ENCODE measurements at places on chromosomes 3 and 15.

DNA sequence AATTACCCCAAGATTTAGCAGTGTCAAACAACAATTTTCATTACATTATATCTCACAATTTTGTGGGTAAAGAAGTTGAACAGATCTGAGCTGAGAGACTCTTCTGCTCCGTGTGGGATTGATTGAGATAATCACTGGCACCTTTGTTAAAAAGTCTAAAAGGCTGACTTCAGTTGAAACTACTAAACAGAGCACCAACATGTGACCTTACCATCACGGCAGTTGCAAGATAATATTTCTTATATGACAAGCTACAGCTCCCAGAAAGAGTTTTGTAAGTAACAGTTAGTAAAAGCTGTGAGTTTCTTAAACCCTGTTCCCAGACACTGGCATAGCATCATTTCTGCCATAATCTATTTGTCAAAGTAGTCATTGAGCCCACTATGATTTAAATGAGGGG is 25.0 kb downstream of the CGGBP1 start:
- no peak for DNase-seq

- no peak for DNase-seq
Measured at GRCh38 chr15:85743392-85744055, 51.2 kb downstream of the KLHL25 start.

DNA sequence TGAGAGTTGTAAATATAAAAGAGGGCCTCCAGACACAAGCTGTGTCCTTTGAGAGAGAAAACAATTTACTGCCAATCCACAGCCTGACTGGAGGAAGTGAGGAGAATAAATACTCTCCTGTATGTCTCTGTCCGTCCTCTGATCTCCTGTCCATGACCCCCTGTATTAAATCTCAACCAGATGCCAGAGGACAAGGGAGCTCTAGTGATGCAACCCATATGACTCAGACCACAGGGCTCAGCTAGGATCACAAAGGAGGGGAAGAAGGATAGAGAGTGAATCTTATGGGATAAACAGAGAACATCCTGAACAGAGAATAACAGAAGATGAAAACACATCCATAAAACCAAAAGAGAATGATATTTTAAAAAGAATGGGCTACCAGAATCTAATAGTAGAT is 482.6 kb downstream of the PLOD2 start:
- no peak for DNase-seq

DNA sequence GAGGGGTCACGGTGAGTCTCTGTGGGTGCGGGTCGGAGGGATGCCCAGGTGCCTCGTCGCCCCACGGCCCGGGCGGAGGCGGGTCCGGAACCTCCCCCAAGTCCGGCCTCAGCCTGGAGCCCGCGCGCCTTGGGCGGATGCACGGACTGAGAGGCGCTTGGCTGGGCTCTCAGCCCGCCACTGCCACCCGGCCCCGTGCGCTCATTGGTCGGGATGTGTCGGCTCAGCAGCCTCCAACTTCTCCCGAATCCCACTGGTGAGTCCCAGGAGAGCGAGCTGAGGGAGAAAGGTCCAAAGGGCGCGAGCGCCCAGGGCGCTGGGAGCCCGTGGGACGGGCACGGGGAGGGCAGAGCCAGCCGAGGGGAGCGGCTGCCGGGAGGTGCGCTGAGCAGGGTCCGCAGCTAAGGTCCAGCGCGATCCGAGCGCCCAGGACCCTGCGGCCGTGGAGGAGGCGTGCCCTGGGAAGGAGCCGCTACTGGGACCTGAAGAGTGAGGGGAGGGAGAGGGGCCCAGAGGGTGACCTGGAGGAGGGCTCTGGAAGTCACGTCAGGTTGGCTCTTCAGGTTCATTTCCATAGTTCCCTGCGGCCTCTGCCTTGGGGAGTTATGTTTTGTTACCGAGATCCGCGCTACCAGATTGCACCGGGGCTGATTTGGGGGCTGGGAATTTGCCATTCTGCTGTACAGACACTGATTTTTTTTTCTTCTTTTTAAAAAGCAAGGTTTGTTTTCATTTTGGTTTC is at the start of gene MME:
Gene MME, plus strand, starts transcription at position 574 of the 742 bp plus-strand sequence. CDS start 3,849 bp downstream, outside the sequence.
- DNase-seq: peak; percentile 80

GRCh38 chr3:37729119-37729518 is 132.6 kb upstream of the CTDSPL start:
- no peak for DNase-seq

DNA sequence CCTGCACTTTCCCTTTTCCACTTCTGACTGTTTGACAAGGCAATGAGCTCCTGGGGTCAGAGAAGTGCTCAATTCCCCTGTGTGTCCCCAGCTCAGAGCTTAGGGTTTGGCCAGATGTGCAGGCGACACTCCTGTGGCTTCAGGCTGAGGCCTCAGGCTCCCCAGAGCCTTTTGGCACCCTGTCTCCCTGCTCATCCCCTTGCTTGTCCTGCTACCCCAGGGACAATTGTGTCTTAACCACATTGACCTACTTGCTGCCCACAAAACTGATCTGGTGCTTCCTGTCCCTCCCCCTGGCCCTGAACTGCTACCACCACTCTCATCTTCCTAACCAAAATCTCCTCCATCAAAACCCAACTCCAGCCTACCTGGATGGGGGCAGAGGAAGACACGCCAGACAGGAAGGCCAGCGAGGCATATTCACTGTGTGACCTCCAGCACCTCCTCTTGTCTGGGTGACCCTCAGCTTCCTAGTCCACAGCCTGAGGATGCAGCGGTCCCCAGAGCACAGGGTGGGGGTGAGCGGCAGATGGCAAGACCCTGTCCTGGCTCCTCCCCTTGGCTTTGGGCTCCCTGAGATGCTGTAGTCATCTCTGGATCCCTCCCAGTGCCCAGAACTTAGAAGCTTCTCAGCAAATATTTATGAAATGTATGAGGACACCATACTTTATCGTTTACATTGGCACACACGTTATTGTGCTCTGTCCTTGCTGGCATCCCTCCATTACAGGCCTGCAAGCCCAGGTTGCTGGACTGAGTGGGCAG is 98.9 kb upstream of the SLC6A6 start:
- no peak for DNase-seq

DNA sequence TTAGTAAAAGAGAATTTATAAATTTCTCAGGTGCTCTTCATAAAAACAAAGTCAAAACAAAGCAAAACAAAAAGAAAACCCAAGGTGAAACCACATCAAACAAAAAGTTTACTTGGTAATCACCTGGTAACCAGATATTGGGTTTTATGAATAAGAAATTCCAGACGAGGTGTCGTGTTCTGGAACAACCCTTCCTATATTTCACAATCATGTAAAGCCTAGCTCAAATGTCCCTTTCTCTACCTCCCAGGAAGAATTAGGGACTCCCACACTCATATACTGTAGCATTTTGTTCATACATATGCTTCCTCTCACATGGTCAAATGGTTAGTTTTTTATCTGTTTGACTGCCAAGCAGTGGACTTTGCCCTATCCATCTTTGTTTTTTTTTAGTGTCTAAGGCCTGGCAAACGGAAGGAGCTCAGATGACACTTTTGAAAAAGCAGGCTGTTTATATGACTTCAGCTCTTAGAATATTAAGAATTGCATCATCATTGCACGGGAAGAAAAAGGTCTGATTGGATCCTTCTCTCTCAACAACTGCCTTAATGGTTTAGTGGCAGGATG is 326.7 kb upstream of the TBL1XR1 start:
- no peak for DNase-seq

GRCh38 chr15:91538782-91539181 is 314.7 kb upstream of the SLCO3A1 start:
- no peak for DNase-seq

DNA sequence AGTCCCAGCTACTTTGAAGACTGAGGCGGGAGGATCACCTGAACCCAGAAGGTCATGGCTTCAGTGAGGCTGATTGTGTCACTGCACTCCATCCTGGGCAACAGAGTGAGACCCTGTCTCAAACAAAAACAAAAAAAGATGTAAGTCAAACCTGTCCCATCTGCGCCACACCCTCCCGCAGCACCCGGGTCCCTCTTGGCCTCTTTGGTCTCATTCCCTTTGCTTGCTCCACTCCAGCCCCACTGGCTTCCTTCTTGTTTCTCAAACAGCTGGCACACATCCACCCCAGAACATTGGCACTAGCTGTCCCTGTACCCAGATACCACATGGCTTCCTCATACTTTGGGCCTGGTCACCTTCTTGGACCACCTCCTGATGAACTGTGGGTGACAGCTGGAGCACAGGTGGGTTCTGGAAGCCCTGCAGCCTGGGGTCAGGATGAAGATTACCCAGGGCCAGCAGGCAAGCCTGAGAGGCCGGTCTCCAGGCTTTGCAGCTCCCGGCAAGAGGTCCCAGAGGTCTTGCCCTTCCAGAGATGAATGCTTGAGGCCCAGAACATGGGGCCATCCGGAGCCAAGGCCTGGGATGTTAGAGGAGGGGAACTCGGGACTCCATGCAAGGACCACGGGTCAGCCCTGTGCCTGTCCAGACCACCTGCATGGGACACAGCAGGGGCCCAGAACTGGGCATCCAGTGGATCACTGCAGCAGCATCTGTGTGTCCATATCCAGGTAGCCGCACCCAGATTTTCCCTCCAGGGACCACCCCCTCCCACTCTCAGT is 10.9 kb upstream of the GATA2 start:
- no peak for DNase-seq

GRCh38 chr3:130465521-130465920 is 51.5 kb upstream of the COL6A6 start:
- DNase-seq: no peak

DNA sequence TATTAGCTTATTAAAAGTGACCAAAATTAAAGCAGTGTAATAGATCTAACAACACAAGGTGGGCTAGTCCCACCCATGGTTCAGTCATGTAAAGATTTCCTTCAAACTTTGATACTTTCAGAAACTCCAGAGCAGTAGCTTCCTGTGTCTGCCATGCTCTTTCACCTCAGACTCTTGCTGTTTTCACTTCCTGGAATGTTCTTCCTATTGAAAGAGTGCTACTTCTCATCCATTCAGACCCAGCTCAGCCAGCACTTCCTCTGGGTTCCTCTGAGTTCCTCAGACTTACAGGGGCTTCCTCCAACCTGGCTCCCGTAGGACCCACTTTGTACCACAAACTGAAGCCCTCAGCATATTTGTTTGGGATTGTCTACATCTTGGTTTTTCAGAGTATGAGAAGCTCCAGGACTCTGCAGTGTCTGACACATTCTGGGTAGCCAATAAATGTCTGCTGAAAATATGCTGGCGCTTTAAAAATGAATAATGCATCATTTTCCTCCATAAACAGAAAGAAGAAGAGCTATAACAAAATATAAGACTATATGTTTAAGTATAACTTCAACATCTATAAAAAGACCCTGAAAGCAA is 18.0 kb downstream of the NCEH1 start:
- no peak for DNase-seq

GRCh38 chr3:48502728-48503168 is 1.2 kb downstream of the SHISA5 start:
- peak; percentile 3 for DNase-seq

DNA sequence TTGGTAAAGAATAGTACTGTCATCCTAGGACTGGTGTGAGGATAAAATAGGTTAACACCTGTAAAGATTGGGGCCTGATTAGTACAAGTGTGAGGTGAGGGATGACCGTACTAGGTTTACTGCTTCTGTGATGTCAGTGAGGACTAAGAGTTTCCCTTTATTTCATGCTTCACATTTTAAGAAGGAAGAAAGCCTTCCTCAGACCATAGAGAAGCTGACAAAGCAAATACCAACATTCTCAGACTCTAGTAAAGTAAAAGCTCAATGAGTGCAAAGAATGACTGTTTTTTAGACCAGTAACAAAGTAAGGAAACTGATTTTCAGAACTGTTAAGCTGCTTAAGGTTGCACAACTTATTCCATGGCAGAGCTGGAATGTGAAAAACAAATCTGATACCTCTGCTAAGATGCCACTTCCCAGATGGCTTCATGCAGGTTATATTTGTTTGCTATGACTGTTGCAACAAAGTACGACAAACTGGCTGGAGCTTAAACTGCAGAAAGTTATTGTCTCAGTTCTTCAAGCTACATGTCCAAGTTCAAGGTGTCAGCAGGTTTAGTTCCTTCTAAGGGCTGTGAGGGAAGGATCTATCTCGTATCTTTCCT is 354.9 kb downstream of the RSL24D1 start:
- no peak for DNase-seq

- DNase-seq: no peak
Measured at GRCh38 chr3:98070840-98071239, 16.1 kb upstream of the OR5AC2 start.

- peak; percentile 58 for DNase-seq
Measured at GRCh38 chr15:62472616-62473299, 307.7 kb upstream of the C2CD4B start.

GRCh38 chr3:138974462-138974861 is 27.4 kb downstream of the FOXL2NB start:
- no peak for DNase-seq

DNA sequence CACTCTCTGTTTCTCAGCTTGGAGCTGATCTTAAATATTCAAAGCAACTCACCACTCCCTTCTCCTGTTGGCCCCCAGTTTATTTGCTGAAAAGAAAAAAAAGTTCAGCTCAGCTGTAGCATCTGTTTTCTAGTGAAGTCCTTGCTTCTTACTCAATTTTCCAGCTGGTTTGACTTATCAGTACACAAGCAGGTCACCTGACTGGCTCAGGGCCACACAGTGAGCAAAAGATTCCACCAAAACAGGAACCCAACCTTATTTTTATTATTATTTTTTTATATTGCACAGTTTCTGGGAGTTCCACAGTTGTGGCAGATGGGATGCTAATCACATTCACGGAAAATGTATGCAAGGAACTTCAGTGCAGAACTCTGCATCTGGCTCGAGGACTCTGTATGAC is 390.7 kb upstream of the RGMA start:
- DNase-seq: no peak

GRCh38 chr15:52021128-52021671 is 2.2 kb downstream of the MAPK6 start:
- DNase-seq: peak; percentile 47

- no peak for DNase-seq
Measured at GRCh38 chr3:197458179-197458707, 97.5 kb downstream of the BDH1 start.

DNA sequence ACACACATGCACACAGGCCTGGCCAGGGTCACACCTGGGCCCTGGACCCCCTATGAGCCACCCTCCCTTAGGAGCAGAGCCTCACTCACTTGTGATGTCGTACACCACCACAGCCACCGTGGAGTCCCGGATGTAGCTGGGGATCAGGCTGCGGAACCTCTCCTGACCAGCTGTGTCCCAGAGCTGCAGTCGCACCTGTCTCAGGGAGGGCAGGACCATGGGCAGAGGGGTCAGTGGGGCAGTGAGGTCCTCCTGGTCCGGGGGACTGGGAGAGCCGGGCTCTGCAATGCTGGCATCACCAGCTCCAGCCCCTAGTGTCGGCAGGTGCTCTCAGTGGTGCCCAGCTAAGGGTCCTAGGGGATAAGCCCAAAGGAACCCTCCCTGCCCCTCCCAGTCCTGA is 35.6 kb downstream of the SRPRB start:
- DNase-seq: no peak

DNA sequence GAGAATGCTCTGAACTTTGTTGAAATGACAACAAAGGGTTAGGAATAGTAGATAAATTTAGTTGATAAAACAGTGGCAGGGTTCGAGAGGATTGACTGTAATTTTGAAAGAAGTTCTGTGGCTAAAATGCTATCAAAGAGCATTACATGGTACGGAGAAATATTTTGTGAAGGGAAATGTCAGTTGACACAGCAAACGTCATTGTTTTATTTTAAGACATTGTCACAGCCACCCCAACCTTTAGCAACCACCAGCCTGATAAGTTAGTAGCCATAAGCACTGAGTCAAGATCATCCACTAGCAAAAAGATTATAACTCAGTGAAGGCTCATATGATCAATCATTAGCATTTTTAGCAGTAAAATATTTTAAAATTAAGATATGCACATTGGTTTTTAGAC is 8.7 kb upstream of the ST3GAL6 start:
- DNase-seq: no peak

- DNase-seq: no peak
Measured at GRCh38 chr3:62562596-62562995, 189.2 kb upstream of the FEZF2 start.
